ENCODE measurements at places on chromosomes 13 and 19.

DNA sequence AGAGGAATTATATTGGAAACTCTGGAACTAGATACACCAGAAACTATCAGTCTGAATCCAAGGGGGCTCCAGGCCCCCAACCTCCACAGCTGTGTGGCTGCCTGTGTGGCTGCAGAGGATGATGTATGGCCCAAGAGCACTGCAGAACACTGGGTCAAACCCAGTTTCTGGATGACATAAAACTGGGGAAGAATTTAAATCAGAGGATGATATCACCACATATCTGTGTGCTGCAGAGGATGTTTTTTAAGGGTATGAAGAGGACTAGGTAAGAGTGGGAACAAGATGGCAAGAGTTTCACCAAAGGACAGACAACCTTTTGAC is 226.4 kb downstream of the SUCLA2 start:
- no peak for DNase-seq

- no peak for DNase-seq
These were observed 168.2 kb downstream of the KDM4B start for GRCh38 chr19:5137114-5137513.

DNA sequence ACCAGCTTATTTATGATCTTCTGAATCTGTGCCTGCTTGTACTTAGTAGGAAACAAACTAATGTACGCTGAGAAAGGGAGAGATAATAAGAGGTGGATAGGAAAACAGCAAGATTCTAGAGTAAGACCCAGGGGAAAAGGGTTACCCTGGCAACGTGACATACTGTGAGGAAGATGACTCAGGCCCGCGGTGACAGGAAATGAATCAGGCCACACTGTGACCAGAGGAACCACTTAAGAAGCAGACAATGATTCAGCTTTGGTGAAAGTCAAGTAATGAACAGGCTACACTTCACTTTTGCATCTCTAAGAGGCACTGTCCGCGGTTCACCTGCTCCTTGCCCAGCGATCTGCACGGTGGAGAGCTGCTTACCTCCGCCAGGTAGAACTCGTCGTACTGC is 158.2 kb downstream of the NALCN start:
- DNase-seq, result peak; percentile 88

DNA sequence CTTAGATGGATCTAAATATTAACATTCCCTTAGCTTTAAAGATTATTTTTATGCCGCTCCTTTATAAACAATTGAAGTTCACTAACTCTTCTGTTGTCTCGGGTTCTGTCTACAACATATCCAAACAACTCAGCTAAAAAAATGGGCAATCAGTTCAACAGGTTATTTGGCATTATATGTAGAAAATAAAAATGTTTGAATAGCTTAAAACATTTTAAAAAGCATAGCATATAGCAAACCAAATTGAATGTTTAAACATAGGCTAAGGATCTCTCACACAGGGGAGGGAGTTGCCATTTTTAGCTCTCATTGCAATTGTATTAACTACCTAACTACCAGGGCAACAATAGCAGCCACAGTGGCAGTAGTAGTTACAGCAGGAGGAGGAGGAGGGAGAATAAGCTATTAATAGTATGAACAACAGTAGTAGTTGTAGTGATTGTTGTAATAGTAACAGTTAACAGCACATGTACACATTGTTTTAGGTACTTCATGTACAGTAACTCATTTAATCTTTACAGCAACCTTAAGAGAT is 404.2 kb downstream of the KCNRG start:
- no peak for DNase-seq

DNA sequence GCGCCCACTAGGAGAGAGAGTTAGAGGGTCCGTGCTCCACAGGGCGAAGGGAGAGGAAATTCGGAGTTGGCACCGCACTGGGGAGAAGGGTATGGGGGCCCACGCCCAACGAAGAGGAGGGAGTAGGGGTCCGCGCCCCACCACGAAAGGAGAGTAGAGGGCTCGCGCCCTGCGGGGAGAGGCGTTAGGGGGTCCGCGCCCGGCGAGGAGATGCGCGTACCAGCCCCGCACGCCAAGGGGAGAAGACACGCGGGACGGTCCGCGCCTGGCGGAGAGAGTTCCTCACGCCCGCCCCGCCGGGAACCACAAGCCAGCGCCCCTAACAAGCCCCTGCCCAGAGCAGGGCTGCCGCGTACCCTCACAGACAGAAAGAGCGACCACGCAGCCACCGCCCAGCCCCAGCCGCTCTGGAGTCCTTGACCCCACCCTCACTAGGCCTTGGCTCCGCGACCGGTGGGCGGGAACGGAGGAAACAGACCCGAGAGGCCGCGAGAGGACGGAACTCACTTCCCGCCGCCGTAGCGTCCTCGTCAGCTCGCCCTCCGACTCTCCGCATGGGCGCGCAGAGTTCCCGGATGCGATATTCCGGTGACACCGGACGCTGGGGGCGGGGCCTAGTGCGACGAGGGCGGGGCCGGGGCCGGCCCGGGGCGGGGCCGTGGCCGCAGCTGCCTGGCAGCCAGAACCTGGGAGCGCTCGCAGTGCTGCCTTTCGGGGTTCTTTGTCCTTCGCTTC is 20.0 kb upstream of the ZSCAN18 start:
- DNase-seq, result no peak

DNA sequence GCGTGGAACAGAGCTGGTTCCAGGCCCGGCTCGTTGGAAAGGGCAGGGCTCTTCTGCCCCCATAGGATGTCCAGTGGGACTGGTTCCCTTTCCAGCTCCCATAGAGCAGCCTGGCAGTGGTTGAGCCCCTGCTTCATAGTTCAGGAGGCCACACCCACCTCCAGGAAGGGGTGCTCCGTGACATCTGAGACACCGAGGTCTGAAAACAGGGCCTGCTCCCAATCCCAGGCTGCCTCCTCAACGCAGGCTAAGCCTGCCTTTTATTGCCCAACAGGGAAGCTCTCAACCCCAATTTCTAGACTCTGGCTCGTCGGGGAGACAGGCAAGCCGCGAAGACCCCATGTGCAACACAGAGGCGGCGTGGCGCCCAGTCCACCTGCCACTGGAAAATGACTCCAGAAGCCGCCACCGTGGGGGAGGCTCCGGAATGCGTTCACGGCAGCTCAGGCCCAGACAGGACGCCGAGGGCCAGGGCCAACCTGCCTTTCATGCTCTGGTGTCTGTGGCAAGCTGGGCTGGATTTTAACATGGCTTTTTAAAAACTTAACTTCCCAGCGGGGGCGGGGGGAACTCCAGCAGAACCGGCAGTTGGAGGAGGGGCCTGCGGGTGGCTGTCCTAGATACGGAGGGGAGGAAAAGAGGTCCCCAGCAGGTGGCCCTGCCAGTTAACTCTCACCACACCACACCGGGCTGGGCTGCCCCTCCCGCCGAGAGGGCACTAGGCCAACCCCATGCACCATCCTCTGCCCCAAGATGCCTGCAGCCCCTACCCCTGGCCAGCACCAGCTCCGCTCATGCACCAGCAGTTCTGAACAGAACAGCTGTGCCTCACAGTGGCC is 17.9 kb upstream of the TINCR start:
- no peak for DNase-seq

- no peak for DNase-seq
These were observed 32.7 kb upstream of the DCLK1 start for GRCh38 chr13:36163809-36164308.

DNA sequence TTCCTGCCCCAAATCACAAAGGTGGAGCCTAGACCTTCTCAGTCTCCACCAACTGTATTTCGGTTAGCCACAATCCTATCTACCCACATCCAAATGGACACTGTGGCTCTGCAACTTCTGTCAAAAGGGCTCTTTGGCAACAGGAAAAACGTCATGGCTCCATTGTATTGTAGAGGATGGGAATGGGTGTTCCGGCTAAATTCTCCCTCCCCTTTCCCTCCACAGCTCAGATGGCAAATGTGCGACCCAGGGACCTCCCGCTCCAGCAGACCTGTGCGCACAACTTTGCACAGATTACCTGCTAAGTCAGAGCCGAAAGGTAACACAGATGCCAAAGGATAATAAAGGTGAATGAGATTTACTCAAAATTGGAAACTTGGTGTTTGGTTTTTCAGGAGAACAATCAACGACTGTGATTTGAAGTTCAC is 968 bp upstream of the KL start:
- no peak for DNase-seq

- DNase-seq, result no peak
These were observed 46.8 kb downstream of the SLC7A1 start for GRCh38 chr13:29548722-29549121.

- no peak for DNase-seq
These were observed 471.5 kb downstream of the SLITRK5 start for GRCh38 chr13:88142653-88143052.

DNA sequence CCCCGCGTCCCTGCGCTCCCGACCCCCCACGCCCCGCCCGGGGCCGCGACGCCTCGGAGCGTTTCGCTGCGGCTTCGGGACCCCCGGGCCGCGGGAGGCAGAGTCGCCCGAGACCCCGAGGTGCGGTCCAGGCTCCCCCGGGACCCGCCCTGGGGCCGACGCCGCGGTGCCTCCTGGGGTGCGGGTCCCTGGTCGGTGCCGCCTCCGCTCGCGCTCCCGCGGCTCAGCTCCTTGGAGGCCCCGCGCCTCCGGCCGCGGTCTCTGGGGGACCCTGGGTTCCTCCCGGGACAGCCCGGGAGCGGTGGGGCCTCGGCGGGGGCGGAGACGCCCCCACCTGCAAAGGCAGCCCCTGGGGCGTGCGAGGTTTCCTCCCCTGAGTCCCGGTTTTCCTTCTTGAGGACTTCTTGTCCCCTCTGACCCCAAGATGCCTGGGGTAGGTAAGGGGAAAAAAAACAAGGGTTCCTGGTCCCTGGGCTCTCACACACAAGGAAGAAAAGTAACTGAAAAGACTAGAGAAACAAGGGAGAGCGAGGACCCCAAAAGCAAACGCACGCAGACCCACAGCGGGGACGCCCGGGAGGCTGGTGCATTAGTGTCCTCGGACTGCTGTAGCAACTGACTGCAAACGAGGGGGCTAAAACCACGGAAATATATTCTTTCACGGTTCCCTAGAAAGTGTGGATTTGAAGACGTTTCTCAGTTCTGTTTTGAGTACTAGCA is 740 bp downstream of the ZNF555 start:
- peak; percentile 5 for DNase-seq

GRCh38 chr19:2096034-2096479 is at the start of gene MOB3A:
Gene MOB3A (minus strand): TSS chr19:2096326. CDS start chr19:2078560, 17,766 bp downstream.
- DNase-seq, result peak; percentile 89

DNA sequence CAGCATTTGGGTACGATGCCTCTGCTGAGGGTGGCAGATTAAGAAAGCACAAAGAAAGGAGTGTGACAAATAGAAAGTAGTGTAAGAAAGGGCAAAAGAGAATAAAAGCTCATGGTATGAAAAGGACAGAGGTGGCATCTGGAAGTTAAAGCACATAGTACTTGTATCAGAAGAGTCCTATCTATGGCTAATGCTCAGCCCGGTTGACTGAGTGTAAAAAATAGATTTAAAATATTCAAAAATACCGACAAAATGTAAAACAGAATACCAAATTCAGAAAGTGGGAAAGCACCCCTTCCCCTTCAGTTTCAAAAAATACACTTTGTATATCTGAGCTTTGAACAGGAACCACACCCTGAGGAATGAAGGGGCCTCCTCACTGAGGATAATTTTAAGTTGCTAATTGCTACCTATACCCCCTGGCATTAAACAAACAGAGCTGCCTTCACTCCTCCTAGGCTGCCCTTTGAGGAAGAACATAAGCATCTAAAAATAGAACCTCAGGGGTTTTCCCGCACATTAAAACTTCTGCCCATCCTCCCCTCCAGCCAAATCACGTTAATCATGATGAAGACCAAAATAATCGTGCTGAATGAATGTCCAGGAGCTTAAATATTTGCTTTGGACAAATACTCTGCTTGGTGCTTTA is 43.3 kb downstream of the DLEU7 start:
- DNase-seq, result no peak

DNA sequence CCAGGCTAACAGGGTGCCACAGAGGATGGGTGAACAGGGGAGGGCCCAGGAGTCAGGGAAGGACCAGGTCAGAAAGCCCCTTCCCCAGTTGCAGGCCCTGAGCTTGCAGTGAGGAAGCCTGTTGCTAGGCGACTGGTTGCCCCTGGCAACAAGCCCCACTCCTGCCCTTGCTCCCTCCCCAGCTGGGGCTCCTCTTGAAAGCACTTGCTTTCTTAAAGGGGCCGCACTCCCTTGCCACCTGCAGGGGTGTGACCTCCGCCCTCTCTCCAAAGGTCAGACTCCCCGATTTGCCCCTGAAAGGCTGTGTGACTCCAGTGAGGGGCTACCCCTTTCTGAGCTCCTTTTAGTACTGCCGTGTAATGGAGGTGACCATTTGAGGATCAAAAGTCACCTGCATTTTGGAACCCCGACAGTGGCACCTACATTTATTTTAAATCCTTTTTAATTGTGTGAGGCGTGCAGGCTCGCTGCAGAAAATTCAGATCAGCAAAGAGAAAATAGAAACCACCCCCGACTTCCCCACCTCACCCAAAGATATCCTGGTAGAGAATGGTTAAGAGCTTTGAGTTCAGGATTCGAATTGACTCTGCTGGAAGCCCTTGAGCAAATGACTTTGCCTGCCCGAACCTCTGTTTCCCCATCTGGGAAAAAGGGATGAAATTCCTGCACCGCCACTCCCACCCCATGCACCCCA is 4.8 kb downstream of the FCHO1 start:
- DNase-seq, result no peak

DNA sequence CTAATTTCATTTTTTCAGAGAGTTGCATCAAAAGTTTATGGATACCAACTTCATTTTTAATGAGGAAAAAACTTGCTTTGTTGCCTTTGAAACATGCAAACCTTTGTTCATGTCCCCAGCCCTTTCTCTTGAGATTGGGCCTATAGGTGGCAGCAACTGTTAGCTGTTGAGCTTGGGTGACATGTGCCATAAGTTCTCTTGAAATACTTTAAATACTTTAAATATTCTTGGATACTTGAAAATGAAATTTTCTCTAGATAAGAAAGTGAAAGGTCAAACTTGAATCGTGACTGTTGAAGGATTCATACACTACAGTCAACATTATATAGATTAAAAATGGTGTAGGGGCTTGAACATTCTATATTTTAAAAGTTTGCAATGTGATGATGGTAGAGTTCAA is 294.9 kb downstream of the NDFIP2 start:
- peak; percentile 68 for DNase-seq

DNA sequence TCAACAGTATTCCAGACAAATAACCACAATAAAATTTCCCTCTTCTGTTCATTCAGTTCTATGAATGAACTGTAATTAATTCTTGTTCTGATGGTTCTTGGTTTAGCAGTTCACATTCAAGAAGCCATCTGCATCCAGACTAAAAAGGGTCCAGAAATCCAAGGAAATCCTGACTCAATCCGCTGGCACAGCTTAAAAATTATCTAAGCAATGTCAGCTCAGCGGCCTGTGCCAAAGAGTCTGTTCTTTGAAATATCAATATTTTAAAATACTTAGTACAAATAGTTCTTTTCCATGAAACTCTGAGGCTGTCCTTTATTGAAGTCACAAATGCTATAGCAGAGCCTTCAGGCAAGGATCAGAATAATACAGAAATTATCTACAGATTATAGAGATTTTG is 57.2 kb downstream of the DHRS12 start:
- DNase-seq, result no peak

Measured in AG08395 (cell line).